ENCODE measurements at places on chromosomes 5 and 9.

- no peak for DNase-seq
These were observed 34.7 kb downstream of the RNF145 start for GRCh38 chr5:159174511-159175168.

GRCh38 chr9:97480174-97480573, 21.3 kb upstream of the TMOD1 start:
- no peak for DNase-seq

- no peak for DNase-seq
These were observed 16.5 kb downstream of the HBEGF start for GRCh38 chr5:140329739-140330481.

GRCh38 chr5:93924628-93925027, 183.2 kb upstream of the POU5F2 start:
- no peak for DNase-seq

DNA sequence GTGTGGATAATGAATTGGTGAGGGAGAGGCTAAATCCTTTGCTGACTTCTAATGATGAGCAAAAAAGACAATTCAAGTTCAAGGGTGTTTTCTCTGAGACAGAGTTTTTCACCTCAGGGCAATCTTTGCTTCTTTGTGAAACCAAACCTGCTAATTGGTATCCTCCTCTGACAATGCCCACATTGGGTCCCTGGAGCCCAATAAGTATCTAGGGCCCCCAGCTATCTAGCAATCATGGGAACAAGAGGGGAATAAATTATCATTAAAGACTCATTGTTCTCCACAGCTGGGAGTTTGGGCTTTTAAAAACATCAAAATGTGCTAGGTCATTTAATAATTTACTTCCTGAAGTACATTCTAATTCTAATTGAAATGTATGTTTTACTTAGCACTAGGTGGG, 227.3 kb downstream of the TMEM167A start:
- no peak for DNase-seq

DNA sequence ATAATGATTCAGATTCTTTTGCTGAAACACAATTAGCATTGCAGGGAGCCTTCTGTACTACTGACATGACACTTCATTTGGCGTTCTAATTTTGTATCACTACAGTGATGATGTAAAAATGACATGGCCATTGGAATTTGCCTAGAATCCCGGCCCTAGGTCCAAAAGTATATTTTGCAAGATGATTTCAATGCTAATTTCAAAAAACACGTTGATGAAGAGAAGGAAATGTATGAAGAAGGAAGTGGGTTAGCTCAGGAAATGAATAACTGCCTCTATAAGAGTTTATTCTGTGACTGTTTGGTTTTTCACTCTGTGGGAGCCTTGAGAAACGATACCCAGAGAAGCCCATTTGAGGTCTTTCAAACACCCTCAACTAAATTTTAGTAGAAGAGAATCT, 59.3 kb downstream of the OSTF1 start:
- no peak for DNase-seq
